ENCODE measurements at places on chromosomes 7 and 10.
A peak's percentile ranks its signal among the peaks of the same experiment; 100 is the strongest.

- no peak for DNase-seq
Measured at GRCh38 chr10:61285749-61286148, 167.4 kb downstream of the TMEM26 start.

GRCh38 chr7:51046482-51046881, 263.8 kb upstream of the GRB10 start:
- no peak for DNase-seq

GRCh38 chr10:4511509-4511908, 314.5 kb upstream of the AKR1E2 start:
- DNase-seq = no peak

DNA sequence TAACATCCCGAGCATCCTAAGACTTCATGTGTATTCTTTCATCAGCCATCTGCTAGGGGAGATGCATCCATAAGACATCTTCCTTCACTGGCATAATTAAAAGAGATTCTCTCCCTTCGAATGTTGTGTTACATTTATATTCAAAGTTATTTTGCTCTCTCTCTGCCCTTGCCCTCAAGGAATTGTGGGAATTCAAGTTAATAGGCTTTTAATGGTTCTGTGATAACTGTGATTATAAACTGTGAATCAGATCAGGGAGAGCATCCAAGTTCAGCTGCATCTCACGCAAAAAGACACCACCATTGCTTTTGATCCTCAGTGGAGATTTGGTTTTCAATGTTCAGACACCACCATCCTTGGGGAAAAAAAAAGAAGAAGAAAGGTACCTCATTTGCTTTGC, 9.2 kb upstream of the TEX36 start:
- no peak for DNase-seq

DNA sequence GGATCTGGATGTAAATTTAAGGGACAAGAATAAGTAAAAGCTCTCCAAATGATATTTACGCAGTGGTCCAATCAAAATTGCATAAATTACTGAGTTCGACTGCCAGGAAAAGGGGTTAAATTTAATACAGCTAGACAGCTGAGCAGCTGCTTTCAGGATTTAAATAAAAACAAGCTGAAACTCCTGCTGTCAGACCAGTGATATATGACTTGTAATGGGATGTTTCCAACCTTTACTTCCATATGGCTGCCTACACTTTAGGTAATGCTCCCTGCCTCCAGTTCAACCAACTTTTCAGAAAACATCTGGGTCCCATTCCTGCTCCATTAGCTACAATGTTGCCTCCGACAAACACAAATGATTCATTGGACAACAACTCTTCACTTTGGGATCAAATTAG, 326.3 kb upstream of the DGKB start:
- no peak for DNase-seq

GRCh38 chr7:4003503-4003902, 678.6 kb upstream of the FOXK1 start:
- no peak for DNase-seq

GRCh38 chr10:75724047-75724446, 292.6 kb downstream of the LRMDA start:
- DNase-seq = no peak

- DNase-seq = no peak
Measured at GRCh38 chr7:64098-64915, 128.1 kb upstream of the FAM20C start.

GRCh38 chr7:6106140-6106904, 75.1 kb downstream of the ANKRD61 start:
- DNase-seq = peak; percentile 10

DNA sequence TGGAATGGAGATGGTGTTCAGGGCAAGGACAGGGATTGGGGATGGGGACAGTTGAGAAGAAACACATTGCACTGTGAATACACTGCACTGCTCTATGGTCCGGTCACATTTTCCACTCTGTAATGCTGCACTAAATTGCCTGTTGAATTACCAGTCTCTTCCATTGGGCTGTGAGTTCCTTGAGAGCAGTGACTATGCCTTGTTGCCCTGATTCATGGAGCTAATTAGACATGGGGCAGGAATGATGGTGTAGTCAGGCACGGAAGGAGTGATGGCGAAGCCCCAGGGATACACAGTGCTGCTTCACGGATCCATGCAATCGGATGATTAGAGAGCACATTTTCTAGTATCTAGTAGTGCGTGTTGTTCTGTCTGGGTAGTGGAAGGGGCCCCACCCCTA, 25.4 kb upstream of the GPAM start:
- no peak for DNase-seq

All from T follicular helper cell (primary cell).